ENCODE measurements at places on chromosomes 11 and 22.

DNA sequence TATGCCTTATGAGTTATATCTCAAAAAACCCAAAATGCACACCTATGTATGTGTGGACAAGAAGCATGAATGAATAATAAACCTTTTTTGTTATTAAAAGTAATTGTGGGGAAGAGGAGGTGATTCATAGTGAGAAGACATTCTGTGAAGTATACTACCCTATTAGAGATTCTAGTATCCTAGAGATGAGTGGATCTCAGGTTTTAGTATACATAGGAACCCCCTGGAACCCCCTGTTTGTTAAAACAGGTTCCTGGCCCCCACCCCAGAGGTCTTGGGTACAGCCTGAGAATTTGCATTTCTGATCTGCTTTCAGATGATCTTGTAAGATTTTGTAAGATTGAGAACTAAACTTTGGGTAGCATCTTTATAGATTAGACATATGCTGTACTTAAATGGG lies 17.5 kb downstream of the NUCB2 start:
- DNase-seq, result no peak

DNA sequence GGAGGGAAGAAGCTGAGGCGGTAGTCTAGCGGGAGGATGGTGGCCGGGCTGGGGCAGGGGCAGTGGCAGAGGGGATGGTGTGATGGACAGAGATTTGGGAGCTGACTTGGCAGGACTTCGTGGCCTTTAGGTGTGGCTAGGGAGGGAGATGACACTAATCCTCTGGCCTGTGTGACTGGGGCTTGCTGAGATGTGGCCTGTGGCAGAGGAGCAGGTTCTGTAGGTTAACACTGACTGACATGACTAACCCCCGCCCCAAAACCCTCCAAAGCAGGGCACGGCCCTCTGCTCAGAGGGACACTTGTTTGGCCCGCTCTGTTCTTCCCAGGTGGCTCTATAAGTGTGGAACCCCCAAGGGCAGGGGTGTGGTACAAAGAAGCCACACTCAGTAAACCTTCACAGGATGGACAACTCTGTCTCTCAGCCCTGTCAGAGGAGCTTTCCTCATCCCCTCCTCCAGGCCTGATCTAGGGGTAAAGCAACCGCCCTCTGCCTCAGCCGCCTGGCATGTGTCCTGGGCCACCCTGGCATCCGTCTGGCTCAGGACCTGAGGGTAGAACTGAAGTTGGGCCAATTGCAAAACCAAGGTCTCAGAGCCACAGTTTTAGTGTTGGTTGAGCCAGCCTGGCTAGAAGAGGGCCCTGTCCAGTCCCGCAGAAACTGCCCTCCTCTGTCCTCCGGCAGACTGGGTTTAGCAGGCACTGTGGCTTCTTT lies 15.6 kb downstream of the TOM1 start:
- peak; percentile 74 for DNase-seq

DNA sequence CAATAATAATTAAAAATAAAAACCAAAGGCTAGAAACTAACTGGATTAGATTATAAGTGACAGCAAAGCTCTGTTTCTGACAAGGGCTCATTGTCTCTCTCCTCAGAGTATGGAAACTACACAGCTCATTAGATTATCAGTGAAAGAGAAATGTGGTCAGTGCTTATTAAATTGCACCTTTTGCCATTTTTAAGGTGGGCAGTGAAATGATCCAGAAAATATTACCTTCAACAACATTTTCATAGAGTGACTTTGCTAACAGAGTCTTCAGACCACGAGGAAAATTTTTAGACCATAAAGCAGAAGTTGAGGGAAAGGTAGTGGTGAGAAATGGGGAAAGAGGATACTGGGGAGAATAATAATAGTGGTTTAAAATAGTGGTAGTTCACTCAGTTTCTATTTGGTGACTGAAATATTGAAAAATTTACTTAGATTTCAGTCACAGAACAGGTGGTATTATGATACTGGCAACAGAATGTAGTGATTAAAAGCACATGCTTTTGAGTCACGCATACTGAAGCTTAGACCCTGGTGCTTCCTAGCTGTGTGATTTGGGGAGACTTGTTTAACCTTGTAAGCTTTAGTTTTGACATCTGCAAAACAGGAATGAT lies 684.0 kb upstream of the CCDC90B start:
- no peak for DNase-seq

GRCh38 chr11:78424334-78425270 lies 7.0 kb upstream of the GAB2 start:
- no peak for DNase-seq

GRCh38 chr11:223026-223789 lies 12.9 kb downstream of the SIRT3 start:
- DNase-seq, result peak; percentile 63

DNA sequence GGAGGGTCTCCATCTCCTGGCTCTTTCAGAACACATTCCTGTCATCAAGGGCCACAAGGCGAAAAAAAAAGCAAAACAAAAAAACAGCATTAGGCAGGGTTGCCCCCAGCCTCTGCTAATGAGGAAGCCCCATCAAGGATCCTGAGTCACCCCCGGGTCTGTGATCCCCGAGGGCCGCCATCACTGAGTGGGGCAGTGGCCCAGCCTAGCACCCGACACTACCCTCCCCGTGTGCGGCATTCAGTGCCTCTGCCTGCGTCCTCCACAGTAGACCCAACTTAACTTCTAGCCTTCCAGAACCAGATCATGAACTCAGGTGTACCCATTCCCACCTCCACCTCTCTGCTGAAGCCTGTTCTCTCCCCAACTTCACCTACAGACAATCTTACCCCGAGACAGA lies 6.6 kb upstream of the CDC42EP1 start:
- no peak for DNase-seq

DNA sequence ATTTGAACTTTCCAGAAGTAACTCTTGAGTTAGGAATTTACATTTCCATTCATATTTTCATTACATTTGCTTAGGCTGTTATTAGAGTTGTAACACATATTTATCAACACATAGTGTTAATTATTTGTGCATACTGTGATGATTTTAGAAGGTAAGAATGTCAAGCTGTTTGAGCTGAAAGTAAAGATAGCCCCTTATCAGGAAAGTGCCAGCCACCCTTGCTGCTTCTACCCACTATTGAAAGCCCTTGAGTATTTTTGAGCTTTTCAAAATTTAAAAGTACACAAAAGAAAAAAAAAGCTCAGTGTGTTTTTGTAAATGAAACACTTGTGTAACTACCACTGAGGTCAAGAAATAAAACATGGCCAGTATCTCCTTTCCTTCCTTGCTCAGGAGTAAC lies 8.0 kb downstream of the APLP2 start:
- DNase-seq, result no peak

GRCh38 chr11:17703951-17704350 lies 15.4 kb upstream of the MYOD1 start:
- DNase-seq, result no peak

DNA sequence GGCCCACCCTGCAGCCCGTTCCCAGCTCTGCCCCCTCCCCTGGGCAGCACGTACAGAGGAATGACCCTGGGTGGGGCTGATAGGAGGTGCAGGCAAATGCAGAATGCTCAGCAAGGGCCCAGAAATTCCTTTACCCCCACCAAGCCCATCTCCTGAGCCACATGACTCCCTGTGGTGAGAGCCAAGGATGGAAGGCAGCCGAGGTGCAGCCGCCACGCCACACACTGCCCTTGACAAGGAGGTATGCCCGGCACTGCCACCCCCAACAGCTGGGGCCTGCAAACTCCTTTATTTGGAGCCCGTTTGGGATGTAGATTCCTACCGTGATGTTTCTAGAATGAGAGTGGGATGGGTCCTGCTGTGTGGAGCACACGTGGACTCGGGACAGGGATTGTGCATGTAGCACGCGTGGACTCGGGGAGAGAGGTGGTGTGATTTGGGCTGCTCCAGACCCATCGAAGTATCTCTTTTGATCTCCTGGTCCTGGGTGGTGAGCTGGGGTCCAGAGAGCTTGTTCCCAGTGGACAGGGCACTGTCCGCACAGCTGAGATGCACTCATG lies 12.9 kb downstream of the GTSE1 start:
- DNase-seq, result no peak

DNA sequence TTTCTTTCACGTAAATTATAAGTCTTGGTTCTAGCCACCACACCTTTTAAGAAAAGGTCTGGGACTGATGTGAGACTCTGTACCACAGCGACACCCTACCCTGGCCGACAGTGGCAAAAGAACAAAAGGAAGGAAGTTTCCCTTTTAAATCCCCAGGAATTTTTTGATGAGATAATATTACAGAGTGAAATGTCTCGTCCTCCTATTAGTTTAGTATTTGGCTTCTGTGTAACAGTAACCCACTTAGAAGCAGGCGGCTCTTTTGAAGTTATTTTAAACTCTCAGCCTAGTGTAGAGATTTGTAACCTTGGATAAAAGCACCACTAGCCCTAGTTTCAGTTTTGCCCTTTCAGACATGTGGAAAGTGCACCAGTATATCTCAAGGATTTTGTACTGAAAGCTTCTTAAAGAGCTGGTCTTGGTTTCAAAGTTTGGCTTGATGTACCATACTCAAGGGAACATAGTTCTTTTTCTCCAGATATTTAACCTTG lies 84.1 kb downstream of the C22orf31 start:
- no peak for DNase-seq

GRCh38 chr11:1305063-1305495 lies 4.4 kb downstream of the TOLLIP start:
- DNase-seq, result peak; percentile 71

GRCh38 chr22:50710886-50711285 lies 27.1 kb upstream of the ACR start:
- DNase-seq, result no peak

GRCh38 chr11:30760345-30760744 lies 174.2 kb upstream of the MPPED2 start:
- no peak for DNase-seq

DNA sequence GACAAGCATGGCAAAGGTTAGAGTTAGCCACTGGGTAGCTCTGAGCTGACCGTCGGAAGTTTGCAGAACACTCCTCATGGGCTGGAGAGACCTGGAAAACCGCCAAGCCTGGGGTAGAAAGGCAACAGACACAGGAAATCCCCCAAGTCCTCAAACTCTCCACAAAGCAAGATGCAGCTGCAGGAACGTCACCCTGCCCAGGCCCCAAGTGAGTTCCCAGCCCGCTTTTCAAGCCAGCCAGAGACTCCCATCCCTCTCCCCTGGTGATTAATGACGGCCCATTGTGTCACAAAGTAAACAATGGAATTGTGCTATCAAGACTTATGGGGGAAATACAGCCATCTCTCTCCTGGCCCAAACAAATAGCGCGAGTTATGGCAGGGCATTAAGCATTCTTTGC lies 633.0 kb downstream of the TBC1D22A start:
- peak; percentile 30 for DNase-seq

DNA sequence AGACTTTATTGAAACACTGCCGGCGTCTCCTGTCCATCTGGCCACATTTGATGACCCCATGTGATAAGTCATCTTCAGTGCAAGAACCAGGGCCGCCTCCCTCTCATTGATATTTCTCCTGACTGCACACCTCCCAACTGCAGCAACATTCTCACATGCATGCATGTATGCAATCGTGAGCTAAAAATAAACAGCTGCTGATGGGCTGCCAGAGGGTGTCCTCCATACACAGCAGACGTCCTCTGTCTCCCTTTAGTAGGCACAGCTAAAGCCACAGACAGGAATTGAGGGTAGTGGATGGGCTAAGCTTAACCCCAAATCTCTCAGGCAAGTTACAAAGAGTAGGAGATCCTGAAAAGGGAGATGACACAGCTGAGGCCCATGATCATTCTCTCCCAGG lies 106.7 kb upstream of the HSD17B12 start:
- DNase-seq, result no peak

DNA sequence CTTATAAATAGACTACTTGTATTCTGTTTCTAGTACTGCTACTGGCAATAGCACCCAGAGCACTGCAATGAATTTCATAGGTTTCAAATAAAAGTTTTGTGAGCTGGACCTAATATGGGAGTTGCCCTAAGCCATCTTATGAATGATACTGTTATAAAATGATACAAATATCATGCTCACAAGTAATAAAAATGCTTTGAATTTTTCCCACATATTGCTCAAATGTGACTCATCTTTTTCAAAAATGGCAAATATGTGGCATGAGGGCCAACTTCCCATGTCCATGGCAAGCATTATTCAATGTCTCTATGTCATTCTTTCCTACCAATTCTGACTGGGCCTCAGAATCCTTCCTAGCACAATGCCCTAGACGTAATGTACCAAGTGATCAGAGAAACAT lies 137.6 kb downstream of the TRPC6 start:
- no peak for DNase-seq

DNA sequence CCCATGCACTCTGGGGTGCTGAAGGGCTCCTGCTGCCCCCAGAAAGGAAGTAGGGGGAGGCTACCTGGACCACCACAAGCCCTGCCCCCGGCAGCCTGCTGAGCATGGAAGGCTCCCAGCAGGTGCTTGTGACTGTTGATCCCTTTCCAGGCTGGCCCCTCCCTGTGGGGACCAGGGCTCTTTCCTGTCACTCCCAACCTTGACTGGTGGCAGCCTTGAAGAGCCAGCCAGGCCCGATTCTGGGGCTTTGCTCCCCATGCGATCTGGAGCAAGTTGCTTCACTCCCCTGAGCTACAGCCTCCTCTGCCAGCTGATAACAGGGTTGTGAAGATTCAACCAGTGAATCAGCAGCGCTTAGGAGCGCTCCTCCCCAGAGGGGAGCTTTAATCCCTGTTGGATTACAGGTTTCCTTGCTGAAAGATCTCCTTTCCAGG lies 4.6 kb upstream of the CST6 start:
- DNase-seq, result no peak
